ENCODE measurements at places on chromosomes 11 and 22.

DNA sequence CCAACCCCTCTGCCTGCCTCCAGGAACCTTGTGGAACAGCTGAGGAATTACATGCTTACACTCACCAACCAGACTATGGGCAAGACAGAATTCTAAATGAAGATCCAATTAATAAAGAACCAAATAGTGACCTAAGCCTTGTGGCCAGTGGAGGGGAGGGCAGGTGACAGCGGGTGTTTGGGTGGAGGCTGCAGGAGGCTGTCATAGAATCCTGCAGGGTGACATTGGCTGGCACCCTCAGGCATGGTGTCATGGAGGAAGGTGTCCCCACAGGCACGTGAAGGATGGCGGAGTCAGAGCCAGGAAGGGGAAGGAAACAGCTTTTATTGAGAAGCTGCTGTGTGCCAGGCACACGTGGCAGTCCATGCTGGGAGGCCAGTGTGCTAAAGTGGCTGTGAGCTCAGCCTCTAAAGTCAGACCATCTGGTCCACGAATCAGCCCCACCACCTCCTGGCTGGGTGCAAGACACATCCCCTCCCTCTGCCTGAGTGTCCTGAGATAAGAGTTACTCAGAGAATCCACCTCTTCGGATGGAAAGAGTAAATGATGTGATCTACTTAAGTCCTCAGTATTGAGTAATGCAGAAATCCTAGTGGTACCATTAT is 8.7 kb downstream of the MYO18B start:
- no peak for DNase-seq

- no peak for DNase-seq
These were observed 56.6 kb upstream of the TEAD1 start for GRCh38 chr11:12617632-12618031.

- DNase-seq: peak; percentile 16
These were observed 10.2 kb upstream of the STK33 start for GRCh38 chr11:8604078-8604723.

- no peak for DNase-seq
These were observed 40.2 kb downstream of the LMO1 start for GRCh38 chr11:8223513-8223900.

- no peak for DNase-seq
These were observed 19.1 kb upstream of the NECTIN1 start for GRCh38 chr11:119747868-119748660.

DNA sequence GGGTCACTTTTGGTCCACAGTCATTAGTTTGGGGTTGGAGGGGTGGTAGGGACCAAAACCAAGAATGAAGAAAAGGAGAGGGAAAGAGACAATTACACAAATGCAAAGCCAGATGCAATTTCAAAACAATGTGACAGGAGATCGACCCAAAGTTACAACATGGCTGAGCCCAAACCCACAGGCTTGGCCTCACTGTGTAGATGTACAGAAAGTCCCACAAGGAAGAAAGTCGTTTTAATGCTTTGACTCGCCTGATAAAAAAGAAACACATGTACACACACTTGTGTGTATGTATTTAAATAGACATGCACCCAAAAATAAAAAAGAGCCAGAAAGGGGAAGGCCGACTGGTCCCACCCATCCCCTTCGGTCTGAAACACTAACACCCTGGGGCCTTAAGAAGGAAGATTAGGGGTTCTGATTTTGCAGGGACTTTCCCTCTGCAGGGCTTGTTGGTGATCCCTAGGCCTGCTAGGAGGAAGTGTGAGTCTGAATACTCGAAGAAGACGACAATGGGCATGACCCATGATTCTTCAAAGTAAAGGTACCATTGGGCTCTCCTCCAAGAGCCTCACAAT is 104.1 kb downstream of the ETS1 start:
- peak; percentile 72 for DNase-seq

- no peak for DNase-seq
These were observed 7.5 kb downstream of the ELMOD1 start for GRCh38 chr11:107598225-107599139.

- no peak for DNase-seq
These were observed 8.7 kb upstream of the DAGLA start for GRCh38 chr11:61671527-61671926.

DNA sequence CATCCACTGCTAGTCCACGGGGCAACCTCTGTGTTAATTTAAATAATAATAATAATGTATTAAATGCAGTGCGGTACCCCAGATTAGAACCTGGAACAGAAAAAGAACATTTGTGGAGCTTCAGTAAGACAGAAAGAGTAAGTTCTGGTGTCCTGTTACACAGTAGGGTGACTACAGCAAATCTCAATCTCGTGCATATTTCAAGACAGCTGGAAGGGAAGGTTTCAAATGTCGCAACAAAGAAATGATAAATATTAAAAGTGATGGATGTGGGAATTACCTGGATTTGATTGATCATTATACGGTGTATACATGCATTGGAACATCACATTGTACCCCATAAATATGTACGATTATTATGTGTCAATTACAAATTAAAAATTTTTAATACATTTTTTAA is 1.7 kb upstream of the RAC2 start:
- DNase-seq: no peak

- DNase-seq: no peak
These were observed 26.9 kb upstream of the OR6M1 start for GRCh38 chr11:123833095-123833494.

- no peak for DNase-seq
These were observed at the start of gene TLCD5 for GRCh38 chr11:120324932-120325810. Gene TLCD5 (plus strand): TSS chr11:120325299. CDS start chr11:120327442, 2,143 bp downstream.

GRCh38 chr11:87092567-87092966 is 54.8 kb downstream of the TMEM135 start:
- DNase-seq: no peak
